Memory B cell (primary cell): ENCODE measurements at places on chromosomes 7 and 10.

DNA sequence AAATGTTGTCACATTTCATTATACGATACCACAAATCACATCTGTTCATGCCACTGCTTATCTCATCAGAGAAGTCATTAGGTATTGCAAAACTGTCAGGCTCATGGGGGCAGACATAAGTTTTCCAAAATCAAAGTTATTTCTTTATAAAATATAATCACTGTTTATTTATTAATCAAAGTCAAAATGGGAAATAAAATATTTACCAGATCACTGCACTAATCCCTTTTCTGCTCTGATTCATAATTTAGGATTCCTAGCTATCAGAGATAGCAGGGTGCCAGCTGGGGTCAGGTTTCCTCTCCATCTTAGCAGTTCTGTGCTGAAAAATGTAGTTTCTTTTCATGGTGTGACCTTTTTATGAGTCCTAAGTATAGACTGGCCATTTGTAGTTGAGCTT lies 117.7 kb upstream of the LANCL2 start:
- DNase-seq, result no peak

DNA sequence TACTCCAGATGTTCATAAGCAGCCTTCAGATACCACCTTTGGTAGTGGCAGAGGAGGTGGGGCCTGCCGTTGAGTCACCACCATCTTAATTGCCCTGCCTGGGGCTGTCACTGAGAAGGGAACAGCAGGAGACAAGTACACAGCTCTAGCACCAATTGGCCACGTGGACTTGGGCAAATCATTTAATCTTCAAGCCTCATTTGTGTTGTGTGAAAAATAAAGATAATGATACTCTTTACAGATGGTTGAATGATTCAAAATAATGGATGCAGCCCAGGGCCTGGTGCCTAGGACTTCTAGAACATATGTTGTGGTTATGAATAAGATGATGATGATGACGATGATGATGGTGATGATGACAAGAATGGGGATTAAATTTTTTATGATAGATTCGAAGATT lies 111.9 kb upstream of the ADAM12 start:
- no peak for DNase-seq

- no peak for DNase-seq
Observed at GRCh38 chr7:6159524-6160031, 112.8 kb downstream of the CYTH3 start.

DNA sequence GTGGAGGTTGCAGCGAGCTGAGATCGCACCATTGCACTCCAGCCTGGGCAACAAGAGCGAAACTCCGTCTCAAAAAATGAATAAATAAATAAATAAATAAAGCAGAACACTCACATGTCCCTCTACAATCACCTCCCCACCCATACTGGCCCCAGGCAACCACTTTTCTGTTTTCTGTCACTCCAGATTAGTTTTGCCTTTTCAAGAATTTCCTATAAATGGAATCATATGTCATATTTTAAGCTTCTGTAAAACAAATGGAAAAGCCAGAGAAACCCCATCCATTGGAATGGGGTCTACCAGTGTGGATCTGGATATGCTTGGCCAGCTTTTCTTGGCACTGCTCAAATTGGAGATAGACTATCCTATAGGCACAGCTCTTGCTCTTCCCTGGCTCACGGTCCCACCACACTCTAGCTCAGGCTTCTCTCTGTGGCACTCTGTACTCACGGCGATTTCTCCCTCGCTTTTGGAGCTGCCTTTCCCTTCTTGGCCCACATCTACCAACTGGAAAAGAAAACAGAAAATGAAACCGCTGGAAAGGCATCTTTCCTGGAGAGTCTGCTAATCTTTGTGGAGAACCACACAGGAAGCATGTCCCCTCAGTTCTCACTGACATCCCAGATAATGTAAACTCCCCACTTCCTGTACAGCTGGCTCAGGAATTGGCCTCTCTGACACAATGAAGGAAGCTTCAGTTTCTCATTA lies 210.1 kb downstream of the JCAD start:
- no peak for DNase-seq

- no peak for DNase-seq
Observed at GRCh38 chr10:4372601-4373000, 453.4 kb upstream of the AKR1E2 start.

DNA sequence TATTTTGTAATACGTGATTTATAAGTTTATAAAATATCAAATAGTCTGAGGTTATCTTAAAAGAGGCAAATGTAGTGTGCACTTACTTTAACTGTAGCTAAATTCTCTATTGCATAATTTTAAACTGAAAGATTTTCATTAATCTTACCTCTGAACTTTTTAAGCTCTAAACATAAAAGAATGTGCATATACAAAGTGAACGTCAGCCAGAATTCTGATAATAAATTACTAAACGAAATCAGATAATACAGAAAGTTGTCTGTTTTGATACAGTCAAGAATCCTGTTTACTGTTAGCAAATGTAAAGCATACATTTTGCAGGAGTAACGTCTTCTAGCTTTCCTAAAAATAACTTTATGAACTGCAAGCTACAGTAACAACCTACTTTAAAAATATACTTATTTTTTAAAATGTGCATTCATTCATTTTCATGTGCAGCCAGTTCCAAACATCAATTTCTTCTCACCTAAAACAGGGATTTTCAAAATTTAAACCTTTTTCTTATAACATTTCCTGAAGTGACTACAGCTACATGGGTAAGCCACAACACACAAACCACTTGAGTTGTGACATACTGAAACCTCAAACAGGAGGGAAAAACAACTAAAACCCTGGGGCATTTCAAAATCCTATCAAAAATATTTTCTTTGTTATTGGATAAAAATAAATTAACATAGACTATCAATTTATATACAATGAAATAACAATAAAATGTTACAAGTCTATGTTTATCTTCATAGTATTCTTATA lies 92.7 kb downstream of the RNLS start:
- no peak for DNase-seq
